ENCODE measurements at places on chromosomes 5 and 9.
A peak's percentile ranks its signal among the peaks of the same experiment; 100 is the strongest.

DNA sequence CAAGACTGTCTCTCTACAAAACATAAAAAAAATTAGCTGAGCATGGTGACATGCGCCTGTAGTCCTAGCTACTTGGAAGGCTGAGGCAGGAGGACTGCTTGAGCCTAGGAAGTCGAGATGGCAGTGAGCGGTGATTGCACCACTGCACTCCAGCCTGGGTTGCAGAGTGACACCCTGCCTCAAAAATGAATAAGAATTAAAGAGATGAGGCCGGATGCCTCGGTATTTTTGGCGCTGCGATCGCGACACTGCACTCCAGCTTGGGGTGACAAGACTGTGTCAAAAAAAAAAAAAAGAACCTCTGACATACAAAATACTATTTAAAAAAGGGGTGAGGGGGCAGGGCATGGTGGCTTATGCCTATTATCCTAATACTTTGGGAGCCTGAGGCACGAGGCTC, 7.3 kb downstream of the GPBP1 start:
- DNase-seq = no peak

DNA sequence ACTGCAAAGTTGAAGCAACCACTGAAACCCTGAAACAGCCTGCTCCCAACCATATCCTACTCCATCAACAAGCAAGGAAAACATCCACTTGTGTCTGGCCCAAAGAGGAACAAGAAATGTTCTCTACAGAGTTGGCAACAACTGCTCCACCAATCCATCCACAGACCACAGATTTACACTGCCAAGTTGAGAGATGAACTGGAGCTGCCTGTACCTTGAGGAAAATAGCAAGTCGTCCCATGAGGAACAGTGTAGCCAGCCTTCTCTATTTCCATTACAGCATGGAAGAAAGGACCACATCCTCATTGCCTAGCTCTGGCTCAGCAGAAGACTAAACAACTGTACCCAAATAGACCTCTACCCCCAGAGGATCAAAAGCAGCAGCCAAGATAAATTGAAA, 60.4 kb downstream of the DEPDC1B start:
- DNase-seq = no peak

- no peak for DNase-seq
Measured at GRCh38 chr5:1374679-1375055, 29.8 kb upstream of the CLPTM1L start.

GRCh38 chr5:126461838-126462237, 38.6 kb downstream of the GRAMD2B start:
- DNase-seq = no peak

- no peak for DNase-seq
Measured at GRCh38 chr5:1840741-1841521, 39.7 kb downstream of the NDUFS6 start.

DNA sequence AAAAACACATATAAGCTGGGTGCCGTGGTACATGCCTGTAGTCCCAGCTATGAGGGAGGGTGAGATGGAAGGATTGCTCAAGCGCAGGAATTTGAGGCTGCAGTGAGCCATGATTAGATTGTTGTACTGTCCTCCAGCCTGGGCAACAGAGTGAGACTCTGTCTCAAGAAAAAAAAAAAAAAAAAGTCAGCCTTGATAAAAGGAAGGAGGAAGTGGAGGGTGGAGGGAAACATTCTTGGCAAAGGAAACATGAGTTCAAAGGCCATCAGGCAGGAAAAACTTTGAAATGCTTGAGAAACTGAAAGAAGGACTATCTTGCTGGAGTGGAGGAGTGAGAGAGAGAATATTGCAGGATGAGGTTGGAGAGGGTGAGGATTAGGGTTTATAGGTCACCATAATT, 18.3 kb upstream of the ANKHD1 start:
- DNase-seq = no peak

DNA sequence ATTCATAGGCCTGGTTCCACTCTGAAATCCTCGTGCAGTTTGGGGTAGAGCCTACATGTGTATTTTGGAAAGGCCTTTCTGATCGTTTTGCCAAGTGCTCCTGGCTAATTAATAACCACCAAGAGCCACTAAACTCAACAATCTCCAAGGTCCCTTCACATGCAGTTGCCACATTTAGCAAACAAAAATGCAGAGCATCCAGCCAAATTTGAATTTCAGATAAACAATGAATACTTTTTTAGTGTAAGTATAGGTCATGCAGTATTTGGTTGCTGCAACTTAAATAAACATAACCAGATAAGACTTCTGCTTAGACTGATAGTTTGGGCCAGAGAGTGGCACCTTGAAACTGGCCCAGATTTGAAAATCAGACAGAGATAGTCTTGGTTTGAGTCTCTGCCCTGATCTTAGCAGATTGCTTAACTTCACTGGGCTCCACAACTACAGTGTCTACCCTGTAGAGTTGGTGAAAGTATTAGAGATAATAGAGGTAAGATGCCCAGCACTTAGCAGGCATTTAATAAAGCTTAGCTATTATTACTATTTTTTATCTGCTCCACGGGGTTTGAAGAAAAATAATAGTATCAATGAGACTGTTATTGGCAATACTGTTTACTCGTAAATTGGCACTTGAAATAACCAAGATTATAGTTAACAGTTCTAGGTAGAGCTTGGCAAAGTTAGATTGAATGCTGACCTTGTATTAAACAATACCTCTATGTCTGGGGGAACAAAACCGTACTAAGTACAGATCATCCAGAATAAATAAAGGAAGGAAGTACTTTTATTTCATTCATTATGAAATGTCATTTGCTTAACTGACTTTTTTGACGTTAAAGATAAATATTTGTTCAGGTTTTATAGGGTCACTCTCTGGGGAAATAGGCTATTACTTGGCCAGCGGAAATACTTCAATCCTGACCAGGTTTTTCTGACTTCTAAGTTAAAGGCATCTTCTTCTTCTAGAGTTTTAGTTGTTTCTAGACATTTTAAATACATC, 274.8 kb downstream of the DOCK8 start:
- DNase-seq = no peak

DNA sequence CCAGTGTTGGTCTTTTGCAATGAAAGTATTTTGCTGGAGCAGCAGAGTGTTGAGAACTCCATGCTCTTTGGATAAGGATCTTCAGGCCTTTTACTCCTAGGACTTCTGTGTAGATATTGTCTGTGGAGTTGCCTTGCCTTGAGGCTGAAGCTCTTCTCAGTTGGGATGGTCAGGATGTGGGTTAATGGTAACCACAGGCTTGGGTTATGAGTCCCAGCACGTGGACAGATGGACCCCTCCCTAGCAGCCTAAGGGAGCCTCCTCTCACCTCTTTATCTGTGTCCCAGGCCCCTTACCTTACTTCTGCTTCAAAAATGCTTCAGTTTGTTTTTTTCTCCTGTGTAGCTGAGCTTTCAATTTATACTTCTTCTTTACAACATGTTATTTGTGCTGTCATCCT, 109.9 kb downstream of the MEGF10 start:
- no peak for DNase-seq

DNA sequence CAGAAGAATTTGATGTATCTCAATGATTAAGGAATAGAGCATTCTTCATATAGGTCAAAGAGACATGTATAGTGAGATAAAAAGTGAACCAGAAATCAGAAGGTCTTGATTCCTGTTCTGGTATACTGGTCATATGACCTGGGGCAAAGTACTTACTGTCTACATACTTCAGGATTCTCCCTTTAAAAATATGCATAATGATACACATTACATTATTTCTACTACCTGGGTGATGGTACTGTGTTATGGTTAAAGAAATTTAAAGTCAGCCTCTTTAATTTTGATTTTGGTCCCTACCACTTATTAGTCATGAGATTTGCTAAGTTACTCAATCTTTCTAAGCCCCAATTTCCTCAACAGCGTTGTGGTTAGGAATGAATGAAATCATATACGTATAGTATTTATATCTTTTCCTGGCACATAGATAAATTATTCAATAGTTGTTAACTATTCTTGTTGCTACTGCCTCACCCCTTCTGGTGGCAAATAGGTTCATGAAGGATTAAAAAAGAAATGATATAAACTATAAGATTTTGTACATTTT, 984.1 kb downstream of the TLE4 start:
- DNase-seq = no peak

GRCh38 chr5:61461926-61462325, 129.9 kb downstream of the ZSWIM6 start:
- no peak for DNase-seq

DNA sequence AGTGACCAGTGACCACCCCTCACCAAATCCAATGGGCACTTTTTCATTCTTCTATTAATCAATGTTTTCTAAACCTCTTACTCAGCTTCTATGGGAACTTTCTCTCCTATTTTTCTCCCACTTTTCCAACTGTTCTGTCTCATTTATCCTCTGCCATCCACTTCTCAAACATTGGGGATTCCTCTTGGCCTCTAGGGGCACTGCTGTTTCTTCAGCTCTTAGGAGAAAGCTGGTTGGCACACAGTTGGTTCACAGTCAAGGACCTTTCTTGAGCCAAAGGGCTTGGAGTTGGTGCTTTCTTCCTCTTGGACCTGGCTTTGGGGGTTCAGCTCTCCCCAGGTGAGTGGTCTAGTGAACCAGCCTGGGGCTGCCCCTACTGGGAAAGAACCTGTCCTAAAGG, 112.2 kb upstream of the LHFPL2 start:
- no peak for DNase-seq

GRCh38 chr5:95895771-95896170, 65.9 kb downstream of the ELL2 start:
- DNase-seq = no peak

GRCh38 chr5:103889500-103890209, 327.1 kb upstream of the NUDT12 start:
- DNase-seq = no peak

- peak; percentile 51 for DNase-seq
Measured at GRCh38 chr9:77218612-77219011, 41.3 kb downstream of the VPS13A start.

DNA sequence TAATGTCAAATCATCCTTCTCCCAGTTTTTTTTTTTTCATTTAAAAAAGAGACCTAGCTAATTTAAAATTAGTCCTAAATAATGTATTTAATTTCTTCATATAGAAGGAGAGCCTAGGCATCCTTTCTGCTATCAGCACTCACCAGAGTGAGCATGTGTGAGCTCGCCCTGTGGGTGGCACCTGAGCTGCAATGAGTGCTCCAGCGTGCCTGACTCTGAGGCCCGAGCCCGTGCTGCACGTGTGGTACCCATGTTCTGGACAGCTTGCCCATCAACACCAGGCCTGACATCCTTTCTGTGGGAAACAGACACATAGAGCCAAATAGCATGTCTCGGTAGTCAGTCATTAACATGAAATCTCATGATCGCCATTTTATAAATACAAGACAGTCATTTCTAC, 381.4 kb downstream of the DTWD2 start:
- no peak for DNase-seq

GRCh38 chr5:151953833-151954232, 29.2 kb upstream of the GLRA1 start:
- DNase-seq = no peak

- DNase-seq = no peak
Measured at GRCh38 chr5:176517053-176517661, 20.0 kb downstream of the RNF44 start.

DNA sequence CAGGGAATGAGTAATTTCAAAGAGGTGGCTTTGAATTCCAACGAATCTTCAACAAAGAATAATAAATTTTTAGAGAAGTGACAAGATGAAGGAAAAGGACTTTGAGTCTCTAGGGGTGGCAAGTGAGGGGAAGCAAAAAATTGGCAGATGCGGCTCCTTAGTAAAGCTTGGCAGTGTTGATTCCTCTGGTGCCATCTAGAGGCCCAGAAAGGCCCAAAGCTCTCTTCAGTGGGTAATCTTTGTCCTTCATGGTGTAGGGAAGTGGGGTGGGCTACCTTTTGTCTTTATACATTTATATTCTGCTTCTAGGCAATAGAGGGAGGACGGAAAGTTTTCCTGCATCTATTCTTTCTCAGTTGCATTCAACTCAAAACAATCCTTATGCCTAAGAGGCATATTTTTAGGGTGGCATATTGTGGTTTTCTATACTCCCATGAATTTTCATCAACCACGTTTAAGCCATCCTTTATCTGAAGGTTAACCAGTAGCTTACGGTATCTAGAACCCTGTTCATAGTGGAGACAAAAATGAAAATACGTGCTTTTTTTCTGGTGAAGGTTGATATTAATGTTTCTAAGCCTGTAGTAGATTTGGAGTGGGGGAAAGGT, 17.5 kb upstream of the ROPN1L start:
- DNase-seq = no peak

- DNase-seq = no peak
Measured at GRCh38 chr5:35237580-35238376, 7.5 kb upstream of the PRLR start.

GRCh38 chr5:72408603-72409002, 88.4 kb downstream of the PTCD2 start:
- no peak for DNase-seq

DNA sequence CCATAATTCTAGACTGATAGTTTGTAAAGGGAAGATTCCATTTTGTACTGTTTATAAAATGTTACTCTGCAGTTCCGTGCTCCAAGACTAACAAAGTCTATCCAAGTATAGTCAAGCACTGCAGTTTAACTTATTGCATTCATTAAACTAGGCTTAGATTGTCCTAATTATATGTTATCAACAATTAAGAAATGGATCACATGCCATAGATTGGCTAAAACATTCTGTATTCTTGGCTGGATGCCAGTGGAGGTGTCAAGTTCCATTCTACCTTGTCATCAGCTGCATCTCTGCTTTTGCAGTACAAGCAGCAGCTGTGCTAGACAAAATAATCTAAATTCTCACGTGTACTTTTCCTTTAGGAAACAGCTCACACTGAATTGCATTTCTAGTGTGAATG, 69.4 kb upstream of the MEF2C start:
- no peak for DNase-seq

DNA sequence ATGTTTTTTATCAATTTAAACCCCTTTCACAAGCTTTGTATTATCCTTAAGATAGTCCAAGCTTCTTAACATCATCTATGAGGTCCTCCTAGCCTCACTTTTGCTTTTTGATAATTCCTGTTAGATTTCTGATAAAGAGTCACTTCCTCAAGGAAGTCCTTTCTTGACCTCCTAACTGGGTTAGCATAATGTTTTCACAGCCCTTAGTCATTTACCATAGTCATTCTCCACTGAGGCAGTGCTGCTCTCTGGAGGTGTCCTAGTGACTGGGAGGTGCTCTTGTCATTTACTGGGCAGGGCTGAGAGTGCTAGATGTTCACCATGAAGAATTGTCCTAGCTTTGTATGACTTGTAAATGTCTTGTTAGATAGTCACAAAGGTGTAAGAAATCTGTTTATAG, 26.4 kb downstream of the TNPO1 start:
- DNase-seq = no peak

- peak; percentile 65 for DNase-seq
Measured at GRCh38 chr5:142925795-142926194, 155.6 kb downstream of the ARHGAP26 start.

- DNase-seq = no peak
Measured at GRCh38 chr9:123174887-123175518, 93.4 kb downstream of the STRBP start.

- no peak for DNase-seq
Measured at GRCh38 chr9:136059851-136060670, 35.0 kb downstream of the NACC2 start.

GRCh38 chr5:82931110-82931509, 146.1 kb downstream of the TMEM167A start:
- no peak for DNase-seq

DNA sequence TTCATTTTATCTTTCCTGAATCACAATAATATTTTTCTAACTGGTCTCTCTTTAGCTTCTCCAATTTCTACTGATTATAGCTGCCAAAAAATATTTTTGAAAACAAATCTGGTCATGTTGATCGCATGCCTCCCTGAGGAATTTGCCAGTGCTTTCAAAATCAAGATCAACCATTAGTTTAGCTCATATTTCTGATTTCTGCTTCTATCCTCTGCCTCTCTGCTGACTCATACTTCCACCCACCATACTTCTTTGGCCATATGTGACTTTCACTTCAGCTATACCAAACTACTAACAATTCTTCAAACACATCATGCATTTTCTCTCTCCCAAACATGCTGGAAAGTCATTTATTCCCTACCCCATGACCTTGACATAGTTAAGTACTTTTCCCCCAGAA, 636.5 kb downstream of the TLE1 start:
- no peak for DNase-seq

Measured in HS-5 (cell line).